ENCODE measurements at places on chromosomes 3 and 15. TPM values are rescaled to one million over a fixed set of nuclear protein-coding genes. Genes with fewer than 3 reads are reported as not detected.

DNA sequence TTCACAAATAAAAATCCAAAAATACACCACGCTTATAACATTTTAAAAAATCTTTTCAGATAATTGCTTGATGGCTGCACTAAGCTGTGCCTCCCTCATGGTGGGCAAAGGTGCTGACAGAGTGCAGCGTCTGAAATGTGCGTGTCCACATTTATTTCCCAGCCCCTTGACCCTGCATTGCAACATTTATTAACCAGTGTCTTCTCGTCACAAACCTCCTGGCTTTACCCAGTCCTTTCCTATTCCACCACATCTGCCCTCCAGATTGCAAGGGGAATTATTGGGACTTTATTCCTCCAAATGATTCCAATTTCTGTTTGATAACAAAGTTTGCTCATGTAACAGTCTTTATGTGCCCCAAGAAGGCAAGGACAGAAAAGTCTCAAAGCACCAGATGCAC, 5.5 kb downstream of the RASGRP1 start:
- no peak for DNase-seq

GPX1 gene
- polyA plus RNA-seq: 776 TPM

GRCh38 chr15:46773016-46773415, 944.3 kb upstream of the SEMA6D start:
- no peak for DNase-seq

DNA sequence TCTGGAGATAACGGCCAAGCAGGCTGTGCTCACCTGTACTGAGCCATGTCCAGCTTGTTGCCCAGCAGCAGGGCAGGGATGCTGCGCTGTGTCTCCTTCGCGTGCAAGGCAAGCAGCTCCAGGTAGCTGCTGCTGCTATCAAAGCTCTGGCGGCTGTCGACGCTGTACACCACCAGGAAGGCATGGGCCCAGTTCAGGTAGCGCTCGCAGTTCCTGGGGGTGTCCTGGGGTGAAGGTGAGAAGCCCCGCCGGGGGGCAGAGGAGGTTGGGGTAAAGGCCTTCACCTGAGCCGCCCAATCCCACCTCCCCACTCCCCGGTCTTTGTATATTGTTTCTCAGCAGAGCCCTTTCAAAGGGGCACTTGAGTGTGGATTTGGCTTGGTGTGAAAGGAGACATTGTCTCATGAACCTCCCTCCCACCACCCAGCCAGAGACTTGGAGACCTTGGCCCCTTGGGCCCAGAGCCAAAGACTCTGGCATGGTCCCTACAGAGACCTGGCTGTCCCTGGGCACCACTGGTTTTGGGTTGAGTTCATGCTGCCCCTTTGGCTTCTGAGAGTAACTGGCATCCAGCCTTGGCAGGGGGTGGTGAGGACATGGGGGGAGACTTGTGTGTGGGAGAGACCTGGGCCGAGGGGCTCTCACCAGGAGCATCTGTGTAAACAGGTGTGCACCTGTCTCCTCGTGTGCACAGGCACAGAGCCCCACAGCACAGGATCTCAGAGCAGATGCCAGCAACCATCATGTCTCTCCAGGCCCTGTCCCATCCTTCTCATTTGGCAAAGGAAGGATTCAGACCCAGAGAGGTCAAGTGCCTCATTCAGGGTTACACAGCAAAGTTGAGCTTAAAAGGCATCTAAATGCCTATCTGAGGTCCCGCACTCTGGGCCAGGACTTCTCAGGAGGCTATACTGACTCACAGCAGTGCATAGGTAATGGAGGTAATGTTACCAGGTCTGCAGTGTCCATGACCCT, 9.1 kb downstream of the RASL12 start:
- DNase-seq: no peak

- peak; percentile 79 for DNase-seq
Observed at GRCh38 chr3:179108086-179108485, 36.5 kb upstream of the ZMAT3 start.

DNA sequence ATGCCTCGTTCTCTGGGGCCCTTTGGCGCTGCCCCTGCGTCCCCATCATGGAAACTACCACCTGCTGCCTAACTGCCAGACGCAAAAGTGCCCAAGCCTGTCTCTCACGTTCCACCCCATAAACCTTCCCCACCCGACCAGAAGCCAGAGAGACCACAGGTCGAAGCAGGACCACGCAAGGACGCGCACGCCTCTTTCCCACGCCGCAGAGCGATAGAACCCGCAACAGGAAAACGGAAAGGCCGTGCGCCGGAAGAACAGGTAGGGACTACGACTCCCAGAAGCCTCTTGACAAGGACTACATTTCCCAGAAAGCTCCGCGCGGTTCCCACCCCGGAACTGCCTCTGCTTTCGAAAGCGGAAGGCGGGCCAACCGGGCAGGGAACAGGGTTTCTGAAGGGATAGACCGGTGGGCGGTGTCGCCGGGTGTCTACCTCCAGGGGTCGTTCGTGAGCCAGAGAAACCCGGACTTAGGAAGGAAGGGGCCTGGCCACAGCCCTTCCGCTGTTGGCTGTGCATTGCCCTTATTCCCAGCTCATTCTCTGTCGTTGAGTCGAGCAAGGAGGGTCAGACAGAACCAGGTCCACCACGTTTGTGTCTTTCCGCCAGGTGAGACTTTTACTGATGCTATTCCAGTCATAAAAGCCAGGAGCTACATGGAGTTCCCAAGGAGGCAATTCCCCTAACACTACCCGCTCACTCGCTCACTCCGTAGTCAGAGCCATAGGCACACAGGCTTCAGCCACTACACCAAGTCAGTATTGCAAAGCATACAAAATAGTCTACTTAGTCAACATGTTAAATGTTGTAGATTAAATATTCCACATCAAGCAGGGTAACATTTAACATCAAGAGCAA, 56.6 kb upstream of the ZBTB38 start:
- peak; percentile 94 for DNase-seq

DNA sequence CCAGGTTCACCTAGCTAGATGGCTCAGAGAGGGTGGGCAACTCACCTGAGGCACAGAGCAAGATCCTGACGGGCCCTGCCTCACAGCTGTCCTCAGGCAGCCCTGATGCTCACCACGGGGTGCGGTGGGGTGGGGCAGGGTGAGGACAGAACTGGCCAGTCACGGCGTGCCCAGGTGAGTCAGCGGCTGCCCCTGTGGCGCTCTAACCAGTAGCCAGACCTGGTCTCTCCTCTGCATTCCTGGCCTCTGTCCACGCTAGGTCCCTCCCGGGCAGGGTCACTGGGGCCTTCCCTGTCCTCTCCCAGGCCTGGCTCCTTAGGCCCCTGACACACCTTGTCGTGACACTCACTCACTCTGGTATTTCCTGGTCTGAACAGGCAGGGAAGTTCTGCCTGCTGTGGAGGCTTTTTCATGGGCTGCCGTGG, 901 bp downstream of the ALS2CL start:
- peak; percentile 96 for DNase-seq

- no peak for DNase-seq
Observed at GRCh38 chr3:195821403-195822130, 9.8 kb upstream of the MUC4 start.

ROPN1B gene
- polyA plus RNA-seq: 0.49 TPM

- peak; percentile 77 for DNase-seq
Observed at GRCh38 chr3:181622365-181622764, 89.4 kb upstream of the SOX2 start.

LRTM1 gene
- not detected for polyA plus RNA-seq

GRCh38 chr15:29687939-29688505, 134.2 kb downstream of the TJP1 start:
- no peak for DNase-seq

- no peak for DNase-seq
Observed at GRCh38 chr15:42628761-42629160, 53.4 kb downstream of the STARD9 start.

- DNase-seq: no peak
Observed at GRCh38 chr3:69805491-69805890, 66.2 kb downstream of the MITF start.

DNA sequence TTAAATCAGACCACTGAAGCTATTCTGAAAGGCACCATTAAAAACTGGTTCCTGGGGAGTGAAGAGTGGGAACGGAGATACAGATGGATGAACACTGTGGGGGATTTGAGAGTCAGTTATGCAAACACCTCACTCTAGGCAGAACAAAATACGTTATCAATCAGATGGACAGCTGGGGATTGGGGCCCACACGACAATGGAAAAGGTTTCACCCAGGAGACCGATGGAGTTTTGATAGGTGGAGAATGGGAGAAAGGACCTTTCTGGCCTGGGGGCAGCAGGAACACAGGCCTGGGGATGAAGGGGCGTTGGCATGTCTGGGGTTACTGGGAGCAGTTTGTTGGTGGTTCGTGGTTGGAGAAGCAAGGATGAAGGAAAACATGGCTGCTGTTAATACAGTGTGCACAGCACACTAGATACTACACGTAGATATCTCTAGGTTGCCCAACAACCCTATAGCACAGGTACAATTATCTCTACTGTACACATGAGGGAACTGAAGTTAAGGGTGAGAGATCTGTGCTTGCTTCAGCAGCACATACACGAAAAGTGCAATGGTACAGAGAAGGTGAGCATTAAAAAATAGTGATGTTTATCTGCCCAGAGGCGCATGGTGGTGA, 16.5 kb downstream of the ST6GAL1 start:
- no peak for DNase-seq

GRCh38 chr3:124229420-124229819, 237.5 kb upstream of the ROPN1 start:
- peak; percentile 86 for DNase-seq

DNA sequence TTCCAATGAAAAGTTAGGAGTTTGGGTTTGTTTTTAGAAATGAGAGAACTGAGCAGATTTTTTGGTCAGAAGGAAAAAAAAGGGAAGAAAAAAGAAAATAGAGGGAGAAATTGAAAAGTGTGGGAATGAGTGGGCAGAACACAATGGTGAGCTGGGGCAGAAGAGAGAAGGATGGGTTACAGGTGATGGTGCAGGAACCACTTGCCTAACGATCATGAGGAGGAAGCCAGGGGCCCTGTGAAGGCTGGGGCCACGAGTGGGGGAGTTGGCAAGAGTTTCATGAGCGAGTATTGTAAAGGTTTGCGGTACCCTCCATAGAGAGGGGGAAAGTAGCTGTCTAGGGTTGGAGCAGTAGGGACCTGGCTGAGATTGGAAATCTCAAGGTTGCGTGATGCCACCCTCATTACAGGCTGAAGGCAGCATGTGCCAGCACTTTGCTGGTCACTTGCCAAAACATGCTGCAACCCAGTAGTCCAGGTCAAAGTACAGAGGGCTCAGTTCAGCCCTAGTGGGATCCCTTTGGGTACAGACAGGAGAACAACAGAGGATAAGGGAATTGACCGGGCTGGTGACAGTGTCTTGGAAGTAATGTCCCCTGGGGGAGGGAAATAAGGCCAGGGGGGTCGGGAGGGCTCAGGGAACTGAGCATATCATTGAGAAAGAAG, 6.6 kb downstream of the IVD start:
- DNase-seq: no peak

MUC20 gene
- polyA plus RNA-seq: 0.37 TPM

Measured in mammary epithelial cell (primary cell).